ENCODE measurements at places on chromosomes 5 and 9.

- no peak for DNase-seq
Measured at GRCh38 chr5:154038261-154038706, 426 bp downstream of the FAM114A2 start.

- no peak for DNase-seq
Measured at GRCh38 chr5:80299601-80300000, 20.2 kb upstream of the SPZ1 start.

- DNase-seq, result no peak
Measured at GRCh38 chr5:39484673-39485072, 59.9 kb upstream of the DAB2 start.

GRCh38 chr5:156477196-156477595, 150.2 kb downstream of the SGCD start:
- no peak for DNase-seq
